GM06990 (cell line): ENCODE measurements at places on chromosomes 1 and 21.

DNA sequence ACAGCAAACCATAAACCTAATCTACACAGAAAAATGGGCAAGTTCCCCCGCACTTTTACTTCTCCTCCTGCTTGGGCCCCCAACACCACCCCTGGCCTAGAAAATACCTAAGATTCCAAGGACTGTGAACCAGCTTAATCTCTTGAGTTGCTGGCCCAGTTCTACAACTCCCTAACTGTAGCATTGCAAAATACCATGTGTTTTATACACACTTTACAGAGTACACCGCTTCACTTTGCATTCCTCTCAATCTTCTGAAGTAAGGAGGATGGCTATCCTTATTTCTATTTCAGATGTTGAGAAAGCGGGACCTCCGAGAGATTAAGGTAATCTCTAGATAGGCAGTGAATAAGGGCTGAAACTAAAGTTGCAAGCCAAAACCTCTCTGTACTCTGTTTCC is 408.3 kb upstream of the NR5A2 start:
- DNase-seq = no peak

GRCh38 chr1:53411541-53412152 is 47.6 kb upstream of the DMRTB1 start:
- DNase-seq = no peak

GRCh38 chr1:11475748-11476147 is 3.2 kb upstream of the DISP3 start:
- DNase-seq = no peak

DNA sequence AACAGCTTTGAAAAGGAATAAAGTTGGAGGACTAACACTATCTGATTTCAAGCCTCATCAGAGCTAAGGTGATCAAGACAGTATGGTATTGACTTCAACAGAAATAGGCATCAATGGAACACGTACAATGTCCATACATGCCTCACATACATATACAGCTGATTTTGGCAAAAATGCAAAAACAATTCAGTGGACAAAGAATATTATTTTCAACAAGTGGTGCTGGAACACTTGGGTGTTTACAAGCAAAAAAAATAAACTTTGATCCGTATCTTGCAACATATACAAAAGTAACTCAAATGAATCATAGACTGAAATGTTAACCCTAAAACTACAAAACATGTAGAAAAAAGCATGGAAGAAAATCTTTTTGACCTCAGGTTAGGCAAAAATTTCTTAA is 141.9 kb upstream of the ZC3H11B start:
- no peak for DNase-seq
